ENCODE measurements at places on chromosomes 6 and 20.

GRCh38 chr6:134168590-134169208, 116.3 kb upstream of the SLC2A12 start:
- no peak for DNase-seq

- DNase-seq = no peak
Observed at GRCh38 chr6:83594941-83595340, 82.6 kb downstream of the PRSS35 start.

DNA sequence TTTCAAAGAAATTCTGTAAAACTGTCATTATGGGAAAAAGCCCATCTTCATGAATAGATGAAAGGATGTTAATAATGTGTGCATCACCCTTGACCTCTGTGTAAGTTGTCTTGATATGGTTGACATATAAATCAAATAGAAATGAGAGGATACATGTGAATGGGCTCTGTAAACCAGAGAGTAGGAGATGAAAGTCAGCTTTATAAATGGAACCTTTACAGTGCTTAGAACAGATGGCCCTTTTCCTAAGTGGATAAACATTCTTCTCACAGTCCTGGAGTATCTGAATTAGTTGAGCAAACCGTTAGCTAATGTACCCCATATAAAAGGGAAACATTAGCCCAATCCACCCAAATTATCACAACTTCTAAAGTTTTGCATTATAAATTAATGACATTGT, 57.5 kb downstream of the MYLK4 start:
- DNase-seq = no peak

DNA sequence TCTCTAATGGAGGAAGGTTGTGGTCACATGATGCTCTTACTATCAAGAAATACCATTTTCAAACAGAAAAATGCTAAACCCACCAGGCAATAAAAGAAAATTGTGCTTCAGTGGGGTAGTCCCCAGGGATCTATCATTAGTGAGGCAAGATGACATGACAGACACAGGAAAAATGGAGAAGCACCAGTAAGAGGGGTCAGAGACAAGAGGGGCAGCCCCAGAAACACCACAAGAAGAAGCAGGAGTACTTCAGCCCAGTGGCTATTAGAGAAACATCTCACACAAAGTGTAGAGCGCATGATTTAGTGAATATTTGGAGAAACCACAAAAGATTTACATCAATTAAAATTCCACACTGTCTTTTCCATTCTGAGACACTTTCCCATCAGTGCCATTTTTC, 10.2 kb upstream of the TMEM200A start:
- DNase-seq = no peak

- DNase-seq = no peak
Observed at GRCh38 chr6:143449714-143450452, 612 bp downstream of the ADAT2 start.

DNA sequence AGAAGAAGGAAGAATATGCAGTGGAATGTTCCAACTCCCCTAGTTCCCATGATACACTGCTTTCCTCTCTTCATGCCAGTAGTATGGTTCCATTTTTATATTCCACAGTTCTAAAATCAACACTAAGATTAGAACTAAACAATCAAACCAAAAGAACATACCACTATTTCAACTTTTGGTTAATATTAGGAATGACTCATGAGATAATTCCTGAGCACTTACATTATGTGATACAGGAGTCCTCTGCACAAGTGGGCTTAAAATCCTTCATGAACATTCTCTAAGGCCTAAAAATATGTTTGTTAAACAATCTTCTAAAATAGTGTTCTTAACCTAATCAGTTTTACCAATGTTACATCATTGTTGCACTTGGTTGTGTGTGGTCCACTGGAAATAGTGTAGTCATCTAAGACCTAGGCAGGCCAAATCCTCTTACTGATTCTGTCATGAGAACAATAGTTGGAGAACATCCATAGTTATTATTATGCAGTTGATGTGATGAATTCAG, 30.3 kb upstream of the RCAN2 start:
- no peak for DNase-seq

- no peak for DNase-seq
Observed at GRCh38 chr6:25963426-25964123, 973 bp downstream of the TRIM38 start.

- no peak for DNase-seq
Observed at GRCh38 chr6:25652007-25652515, at the start of gene SCGN. SCGN (plus strand) TSS chr6:25652215; CDS start chr6:25652404, 189 bp downstream.

- no peak for DNase-seq
Observed at GRCh38 chr6:79525272-79526100, 11.7 kb downstream of the LCA5 start.

DNA sequence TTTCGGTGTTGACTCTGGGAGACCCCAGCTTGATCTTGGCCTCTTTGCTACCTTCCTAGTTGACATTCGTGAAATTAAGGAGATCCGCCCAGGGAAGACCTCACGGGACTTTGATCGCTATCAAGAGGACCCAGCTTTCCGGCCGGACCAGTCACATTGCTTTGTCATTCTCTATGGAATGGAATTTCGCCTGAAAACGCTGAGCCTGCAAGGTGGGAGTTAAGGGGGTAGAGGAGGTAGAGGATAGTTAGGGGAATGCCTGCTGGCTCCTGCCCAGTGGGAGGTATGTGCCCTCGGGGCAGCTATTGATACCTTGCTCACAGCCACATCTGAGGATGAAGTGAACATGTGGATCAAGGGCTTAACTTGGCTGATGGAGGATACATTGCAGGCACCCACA, 22.2 kb downstream of the PLCG1 start:
- no peak for DNase-seq

Measured in NCI-H1092 (cell line).